ENCODE measurements at places on chromosomes 5 and 9. TPM values are rescaled to one million over a fixed set of nuclear protein-coding genes. Genes with fewer than 3 reads are reported as not detected.

PRSS3 gene
- total RNA-seq = 13.6 TPM

ACSL6 gene
- total RNA-seq = 0.03 TPM

TAF1L gene
- not detected for total RNA-seq

HTR4 gene
- not detected for total RNA-seq

IL7R gene
- 0.46 TPM for total RNA-seq

ALDH1B1 gene
- total RNA-seq = 53.0 TPM

CD274 gene
- 1.6 TPM for total RNA-seq

GPR150 gene
- total RNA-seq = 0.18 TPM

ADAMTSL2 gene
- total RNA-seq = not detected

DDX4 gene
- total RNA-seq = not detected

CAVIN4 gene
- total RNA-seq = 0.42 TPM

PLCXD3 gene
- 0.37 TPM for total RNA-seq

CER1 gene
- total RNA-seq = not detected

SPINK4 gene
- total RNA-seq = not detected

PLPP7 gene
- 0.08 TPM for total RNA-seq

BTNL8 gene
- not detected for total RNA-seq

MYOZ3 gene
- not detected for total RNA-seq

ZBED3 gene
- total RNA-seq = 3.1 TPM
